H1 (cell line): ENCODE measurements at places on chromosomes 5 and 9. TPM values are rescaled to one million over a fixed set of nuclear protein-coding genes. Genes with fewer than 3 reads are reported as not detected.

Gene TRIM36
- 14.1 and 16.5 TPM in 2 replicates for total RNA-seq

GRCh38 chr5:61591859-61592258 is 259.8 kb downstream of the ZSWIM6 start:
- DNase-seq: no peak

- DNase-seq: peak; percentile 68
Measured at GRCh38 chr5:171316258-171317121, 7.4 kb downstream of the TLX3 start.

GRCh38 chr9:112097712-112098688 is 77.1 kb downstream of the SUSD1 start:
- DNase-seq: peak; percentile 81

Gene SPAG8
- 0.37 and 0.55 TPM in 2 replicates for total RNA-seq

DNA sequence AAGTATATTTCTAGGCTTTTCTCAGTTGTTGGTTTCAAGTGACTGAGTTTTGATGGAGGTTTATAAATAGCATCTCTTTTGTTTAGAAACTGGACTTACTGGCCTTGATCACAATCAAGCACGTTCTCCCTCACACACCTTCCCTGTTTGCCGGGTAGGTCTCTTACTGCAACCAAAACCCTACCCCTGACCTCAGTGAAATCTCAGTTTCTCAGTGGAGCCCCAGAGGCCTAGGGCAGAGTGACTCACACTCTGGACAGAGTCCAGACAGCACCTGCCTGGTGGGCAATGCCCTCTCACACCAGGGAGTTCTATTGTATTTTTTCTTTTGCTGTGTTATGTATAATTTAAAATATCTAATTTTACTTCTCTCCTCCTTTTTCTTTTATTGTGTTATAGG is 48.4 kb upstream of the EPB41L4B start:
- DNase-seq: no peak

DNA sequence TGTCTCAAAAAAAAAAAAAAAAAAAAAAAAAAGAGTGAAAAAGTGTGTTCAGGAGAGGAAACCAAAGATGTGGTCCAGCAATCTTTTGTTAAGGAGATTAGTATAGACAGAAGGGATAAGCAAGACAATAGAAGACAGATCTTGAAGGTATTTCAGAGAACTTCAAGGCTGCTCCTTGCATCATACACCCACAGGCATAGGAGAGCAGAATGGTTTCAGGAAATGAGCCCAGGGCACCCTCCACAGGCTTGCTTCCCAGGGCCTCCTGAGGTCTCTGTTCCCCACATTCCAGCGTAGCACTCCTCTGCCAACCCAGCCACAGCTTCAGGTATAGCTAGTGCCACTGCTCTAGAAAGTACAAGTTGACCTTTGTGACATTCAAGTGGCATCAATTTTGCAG is 65.8 kb downstream of the FSTL4 start:
- no peak for DNase-seq

GRCh38 chr5:31884896-31885295 is 246.0 kb downstream of the PDZD2 start:
- no peak for DNase-seq

Gene CATSPER3
- total RNA-seq: 0.48 TPM in 1 of 2 replicates, not detected in the other

GRCh38 chr9:91966503-91966902 is 16.5 kb upstream of the ROR2 start:
- no peak for DNase-seq

DNA sequence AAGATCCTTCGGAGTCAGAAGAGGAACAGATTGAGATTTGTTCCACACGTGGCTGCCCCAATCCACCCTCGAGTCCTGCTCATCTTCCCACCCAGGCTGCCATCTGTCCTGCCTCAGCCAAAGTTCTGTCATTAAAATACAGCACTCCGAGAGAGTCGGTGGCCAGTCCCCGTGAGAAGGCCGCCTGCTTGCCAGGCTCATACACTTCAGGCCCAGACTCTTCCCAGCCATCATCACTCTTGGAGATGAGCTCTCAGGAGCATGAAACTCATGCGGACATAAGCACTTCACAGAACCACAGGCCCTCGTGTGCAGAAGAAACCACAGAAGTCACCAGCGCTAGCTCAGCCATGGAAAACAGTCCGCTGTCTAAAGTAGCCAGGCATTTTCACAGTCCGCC is 85.9 kb downstream of the GOLPH3 start:
- DNase-seq: no peak

DNA sequence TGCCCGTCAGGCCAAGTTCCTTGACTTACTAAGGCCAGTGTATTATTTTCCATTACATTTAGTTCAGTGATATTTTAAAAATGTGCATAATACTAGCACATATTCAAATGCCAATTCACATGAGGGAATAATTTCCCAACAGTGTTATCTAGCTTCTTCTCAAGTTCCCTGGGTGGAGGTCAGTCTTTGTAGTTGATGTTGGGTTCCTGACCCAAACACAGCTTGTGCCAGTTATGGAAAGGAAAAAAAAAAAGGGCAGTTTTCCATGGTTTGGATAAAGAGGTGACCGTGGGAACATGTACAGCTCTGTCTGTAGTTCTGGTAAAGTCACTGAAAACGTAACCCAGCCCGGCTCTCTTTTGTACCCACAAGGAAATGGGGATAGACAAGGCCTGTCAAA is 11.5 kb upstream of the PTPN3 start:
- no peak for DNase-seq

Gene CCDC152
- total RNA-seq: 9.5 and 10.2 TPM in 2 replicates

Gene MRNIP
- 22.2 and 29.6 TPM in 2 replicates for total RNA-seq

DNA sequence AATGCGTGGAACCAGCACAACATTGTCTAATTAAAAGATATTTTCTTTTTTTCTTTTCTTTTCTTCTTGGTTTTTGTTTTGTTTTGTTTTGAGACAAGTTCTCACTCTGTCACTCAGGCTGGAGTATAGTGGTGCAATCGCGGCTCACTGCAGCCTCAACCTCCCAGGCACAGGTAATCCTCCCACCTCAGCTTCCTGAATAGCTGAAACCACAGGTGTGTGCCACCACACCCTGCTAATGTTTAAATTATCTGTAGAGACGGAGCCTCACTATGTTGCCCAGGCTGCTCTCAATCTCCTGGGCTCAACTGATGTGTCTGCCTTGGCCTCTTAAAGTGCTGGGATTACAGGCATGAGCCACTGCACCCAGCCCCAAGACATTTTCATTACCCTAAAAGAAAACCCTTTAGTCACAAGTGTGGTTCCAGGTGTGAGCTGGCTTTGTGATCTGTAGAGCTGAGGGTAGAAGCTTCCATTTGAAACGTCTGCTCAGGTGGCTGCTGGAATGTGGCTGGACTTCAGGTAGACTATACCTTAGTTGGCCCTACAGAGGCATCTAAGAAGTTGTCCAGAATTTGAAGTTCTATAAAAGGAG is 19.1 kb upstream of the NEK6 start:
- no peak for DNase-seq

Gene SLC12A7
- total RNA-seq: 38.6 and 39.7 TPM in 2 replicates

DNA sequence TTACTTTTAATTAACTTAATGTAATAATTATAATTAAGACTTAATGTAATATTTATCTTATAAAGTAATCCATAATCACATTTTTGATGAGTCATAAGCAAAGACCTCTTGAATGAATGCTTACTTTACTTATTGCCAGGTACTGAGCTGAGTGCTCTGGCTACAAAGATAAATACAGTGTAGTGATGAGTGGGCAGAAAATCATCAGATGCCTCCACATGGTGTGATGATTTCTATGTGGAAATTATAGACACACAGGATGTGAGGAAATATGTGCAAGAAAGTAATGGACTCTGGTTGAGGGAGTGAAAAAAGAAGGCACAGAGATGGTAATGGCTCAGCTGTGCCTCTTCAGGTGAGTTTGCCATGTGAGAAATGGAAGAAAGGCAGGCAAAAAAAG is 422.6 kb upstream of the CD180 start:
- DNase-seq: no peak

DNA sequence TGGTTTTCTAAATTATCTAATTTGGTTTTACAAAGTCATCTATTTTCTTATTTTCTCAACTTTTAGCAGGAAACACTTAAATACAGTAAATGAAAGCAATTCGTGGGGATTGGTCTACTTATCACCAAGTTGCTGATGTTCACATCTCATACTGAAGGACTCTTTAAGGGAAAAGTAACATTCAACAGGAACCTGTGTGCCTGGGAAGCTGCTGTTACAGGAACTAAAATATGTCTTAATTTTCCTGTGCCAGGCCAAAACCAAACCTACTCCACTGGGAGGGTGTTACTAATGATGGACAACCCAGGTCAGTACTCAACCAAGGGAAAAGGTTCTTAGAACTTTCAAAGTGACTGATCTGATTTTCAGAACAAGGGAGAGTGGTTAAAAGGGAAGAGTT is 5.3 kb downstream of the ISCA1 start:
- DNase-seq: no peak
